ENCODE measurements at places on chromosomes 1 and 21.

DNA sequence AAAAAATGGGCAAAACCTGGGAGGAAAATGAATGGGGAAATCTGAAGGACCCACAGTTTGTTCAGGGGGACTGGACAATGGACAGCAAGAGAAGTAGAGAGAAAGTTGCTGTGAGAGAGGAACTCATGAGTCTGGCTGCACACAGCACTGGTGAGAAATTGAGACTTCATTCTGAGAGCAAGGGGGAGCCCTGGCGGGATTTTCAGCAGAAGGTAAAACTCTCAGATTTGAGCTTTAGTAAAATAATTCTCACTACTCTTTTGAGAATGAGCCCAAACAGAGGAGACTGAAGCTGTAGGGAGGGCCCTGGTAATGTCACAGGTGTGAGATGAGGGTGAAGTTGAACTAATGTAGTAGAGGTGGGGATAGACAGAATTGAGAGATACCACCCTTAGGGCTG lies 438.6 kb downstream of the OMA1 start:
- DNase-seq: no peak

DNA sequence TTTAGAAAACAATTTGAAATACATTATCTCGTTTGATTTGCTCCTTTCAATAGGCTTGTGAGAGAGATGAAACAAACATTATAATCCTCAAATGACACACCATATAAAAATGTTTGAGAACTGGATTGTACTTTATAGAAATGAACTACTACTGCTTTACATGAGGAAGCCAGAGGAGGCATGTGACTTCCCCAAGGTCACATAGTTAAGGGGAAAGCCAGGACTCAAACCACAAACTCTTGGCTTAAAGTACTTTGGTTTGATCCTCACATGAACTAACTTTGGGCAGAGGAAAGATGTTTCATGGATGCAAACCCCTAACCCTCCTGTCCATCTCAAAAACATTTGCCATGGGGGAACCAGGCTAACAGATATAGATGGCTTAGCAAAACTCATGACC lies 4.7 kb downstream of the ARHGEF11 start:
- no peak for DNase-seq

DNA sequence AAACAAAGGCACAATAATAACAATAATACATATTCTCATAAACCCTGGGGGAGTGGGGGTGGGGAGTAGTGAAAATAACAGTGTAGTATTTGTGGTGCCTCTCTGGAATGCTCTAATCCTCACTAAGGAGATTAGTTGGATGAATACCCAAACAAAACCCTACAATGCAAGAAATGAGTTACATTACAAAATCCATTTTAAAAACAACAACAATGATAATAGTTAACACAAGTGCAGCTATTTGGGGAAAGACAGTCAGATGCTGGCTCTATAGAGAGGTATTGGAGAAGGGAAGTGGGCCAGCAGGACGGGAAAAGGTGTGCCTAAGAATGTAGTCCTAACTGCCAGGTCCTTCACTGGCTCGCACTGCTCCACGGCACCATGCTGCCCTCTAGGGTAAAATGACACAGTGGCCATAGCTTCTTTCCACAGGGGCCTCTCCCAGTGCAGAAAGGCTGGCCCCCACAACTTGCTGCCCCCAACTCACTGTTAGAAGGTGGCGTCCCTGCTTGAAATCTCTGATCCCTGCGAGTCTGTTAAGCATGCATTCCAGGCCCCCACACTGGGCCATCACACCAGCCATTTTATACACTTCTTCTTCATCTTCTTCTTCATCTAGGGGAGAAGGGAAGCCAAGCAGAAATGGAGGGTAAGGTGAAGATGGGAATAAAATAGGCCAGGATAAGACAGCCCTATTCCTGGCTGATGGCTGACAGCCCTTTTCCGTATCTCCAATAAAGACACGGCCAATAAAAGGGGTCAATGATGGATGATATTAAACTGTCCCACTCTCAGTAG lies 113.8 kb downstream of the UBR4 start:
- DNase-seq: peak; percentile 44

DNA sequence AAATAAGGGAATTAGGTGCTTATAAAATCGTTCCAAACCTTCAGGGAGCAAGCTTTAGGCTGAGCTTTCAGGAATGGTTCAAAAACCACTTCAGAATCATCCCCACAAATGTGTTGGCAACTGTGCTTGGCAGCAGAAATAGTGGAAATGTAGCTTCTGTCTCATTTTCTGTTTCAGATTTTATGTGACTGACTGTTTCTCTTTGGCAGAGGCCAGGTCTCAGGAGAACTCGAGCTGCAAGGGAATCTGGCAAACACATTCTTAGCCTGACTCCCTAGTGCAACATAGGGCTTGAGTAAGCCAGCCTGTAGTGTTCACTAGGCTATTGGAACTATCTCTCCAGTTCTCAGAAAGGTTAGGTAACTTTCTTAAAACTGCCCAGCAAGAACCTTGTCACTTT lies 128.6 kb downstream of the PLA2G4A start:
- DNase-seq: no peak

DNA sequence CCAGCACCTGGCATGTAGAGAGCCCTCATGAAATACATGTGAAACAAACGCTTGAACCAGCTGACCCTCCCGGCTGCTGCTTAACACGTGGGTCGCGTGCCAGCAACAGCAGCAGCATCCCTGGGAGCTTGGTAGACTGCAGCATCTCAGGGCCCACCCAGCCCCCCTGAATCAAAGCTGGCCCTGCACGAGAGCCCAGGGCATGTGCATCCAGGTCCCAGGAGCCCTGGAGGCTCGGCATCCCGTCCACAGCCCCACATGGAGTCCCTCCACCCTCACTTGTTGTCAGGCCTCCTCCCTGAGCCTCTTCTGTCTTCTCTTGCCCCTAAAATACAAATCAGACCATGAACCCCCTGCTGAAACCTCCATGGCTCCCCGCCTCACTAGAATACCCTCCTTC lies 123.1 kb downstream of the MATN1 start:
- no peak for DNase-seq

DNA sequence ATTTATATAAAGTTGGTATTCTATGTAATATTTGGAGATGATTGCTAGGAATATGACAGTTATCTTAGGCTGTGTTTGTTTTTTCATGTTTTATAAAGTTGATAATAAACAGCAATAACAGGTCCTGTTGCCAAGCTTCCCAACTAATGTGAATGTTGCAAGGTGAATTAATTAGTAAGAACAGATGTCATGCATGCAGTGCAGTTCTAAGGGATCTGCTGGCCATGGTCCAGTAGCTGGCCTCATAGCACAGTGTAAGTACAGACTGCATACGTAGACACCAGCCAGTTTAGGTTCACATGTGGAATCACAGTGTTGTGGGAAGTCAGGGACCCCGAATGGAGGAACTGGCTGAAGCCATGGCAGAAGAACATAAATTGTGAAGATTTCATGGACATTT lies 478.2 kb downstream of the NEGR1 start:
- no peak for DNase-seq

GRCh38 chr1:68142036-68142435 lies 90.3 kb downstream of the WLS start:
- DNase-seq: no peak

DNA sequence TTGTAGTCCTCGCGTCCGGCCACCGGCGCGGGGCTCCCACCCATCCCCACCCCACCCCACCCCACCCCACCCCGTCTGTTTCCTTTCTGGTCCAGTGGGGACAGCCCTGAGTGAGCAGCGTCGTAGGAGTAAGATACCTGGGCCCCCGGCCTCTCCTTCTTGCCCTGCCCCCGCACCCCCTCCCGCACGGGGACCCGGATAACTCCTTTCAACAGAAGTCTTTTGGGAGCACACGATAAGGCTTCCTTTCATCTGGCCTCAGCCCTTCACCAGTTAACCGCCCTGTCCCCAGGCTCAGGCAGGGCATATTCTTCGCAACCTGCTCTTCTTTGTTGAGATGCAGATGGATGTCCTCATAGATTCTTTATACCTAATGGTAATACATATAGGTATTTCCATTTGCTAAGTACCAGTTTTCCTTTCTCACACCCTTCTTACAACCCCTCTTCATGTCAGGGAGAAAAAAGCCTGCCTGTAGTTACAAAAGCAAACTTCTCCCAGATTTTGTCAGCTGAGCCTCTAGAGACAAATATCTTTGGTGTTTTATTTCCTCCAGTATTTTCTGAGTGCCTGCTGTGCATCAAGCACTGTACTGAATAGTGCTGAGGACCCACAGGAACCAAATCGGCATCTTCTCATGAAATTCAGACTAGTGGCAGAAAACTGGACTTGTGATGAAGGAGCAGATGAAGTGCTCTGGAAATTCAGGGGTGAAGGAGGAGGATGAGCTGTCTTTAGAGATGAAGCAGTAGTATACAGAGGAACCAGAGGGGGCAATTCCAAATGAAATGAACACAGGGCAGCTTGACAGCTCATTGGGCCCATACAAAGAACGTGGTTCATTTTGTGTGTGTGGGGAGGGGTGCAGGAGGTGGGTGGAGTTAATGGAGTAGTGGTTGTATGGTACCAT lies 33.6 kb downstream of the SLC2A1 start:
- no peak for DNase-seq

DNA sequence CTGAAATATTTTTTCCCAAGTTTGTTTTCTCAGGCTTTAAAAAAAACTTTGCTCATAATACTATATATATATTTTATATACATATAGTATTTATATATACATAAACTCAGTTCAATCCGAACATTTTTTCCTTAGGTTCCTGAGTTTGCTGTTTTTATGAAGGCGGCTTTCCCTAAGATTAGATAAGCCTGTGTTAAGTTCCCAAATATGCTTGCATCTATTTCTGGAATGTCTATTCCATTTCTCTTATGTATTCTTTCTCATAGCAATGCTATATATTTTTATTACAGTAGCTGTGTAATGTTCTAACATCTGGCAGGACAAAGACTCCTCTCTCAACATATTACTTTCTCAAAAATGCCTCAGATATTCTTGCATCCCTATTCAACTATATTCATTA lies 45.9 kb downstream of the ADSS2 start:
- DNase-seq: no peak

DNA sequence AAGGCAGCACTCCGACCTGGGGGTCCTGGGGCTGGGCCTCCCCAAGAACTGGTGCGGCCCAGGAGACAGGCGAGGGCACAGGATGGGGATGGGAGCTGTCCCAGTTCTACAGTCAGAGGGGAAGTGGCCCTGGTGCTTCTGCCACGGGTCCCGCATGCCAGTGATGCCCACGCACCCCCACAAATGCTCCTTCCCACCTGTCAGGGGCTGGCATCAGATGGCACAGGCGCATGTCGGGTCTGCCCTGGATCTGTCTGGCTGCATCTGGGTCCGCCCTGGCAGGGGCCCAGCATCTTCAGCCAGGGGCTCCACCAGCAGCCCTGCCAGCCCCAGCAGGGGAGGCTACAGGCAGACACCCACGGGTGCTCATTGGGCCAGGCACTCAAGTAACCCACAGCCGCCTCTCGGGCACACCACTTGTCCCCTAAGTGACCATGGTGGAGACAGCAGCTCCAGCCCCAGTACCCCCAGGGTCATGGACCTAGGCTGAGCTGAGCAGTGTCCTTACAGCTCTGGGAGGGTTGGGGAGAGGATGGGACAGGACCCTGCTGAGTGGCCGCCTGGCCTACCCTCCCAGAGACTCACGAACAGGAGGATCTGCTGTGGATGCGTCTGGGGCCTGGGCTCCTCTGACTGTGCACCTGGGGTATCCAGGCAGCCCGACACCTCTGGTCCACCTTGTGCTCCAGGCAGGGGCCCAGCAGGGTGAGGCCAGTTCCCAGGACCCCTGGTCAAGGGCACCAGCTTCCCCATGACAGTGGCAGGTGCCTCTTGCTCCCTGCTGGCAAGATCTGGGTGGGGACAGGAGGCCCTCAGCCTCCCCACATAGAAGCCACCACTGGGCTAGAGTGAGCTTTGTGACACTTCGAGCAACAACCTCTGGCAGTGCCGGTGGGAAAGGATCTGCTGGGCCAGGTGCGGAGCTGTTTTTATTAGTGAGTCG lies 5.4 kb downstream of the SMIM1 start:
- no peak for DNase-seq

GRCh38 chr1:14137411-14138134 lies 437.6 kb downstream of the PRDM2 start:
- DNase-seq: no peak

DNA sequence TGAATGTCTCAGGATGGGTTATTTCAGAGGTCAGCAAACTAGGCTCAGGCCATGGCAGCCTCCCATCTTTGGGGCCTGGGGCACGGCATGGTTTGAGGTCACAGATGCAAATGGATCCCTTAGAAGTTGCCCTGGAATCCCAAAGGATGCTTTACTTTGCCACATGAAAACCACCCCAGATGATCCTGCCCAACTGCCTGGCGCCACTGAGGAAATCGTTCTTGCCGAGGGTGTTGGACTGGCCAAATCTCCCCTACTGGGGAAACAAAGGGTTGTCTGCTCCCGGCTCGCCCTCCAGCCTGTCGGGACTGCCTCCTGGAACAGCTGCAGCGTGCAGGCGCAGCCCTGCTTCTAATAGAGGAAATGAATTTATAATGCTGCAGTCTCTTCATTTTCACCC lies 173.0 kb upstream of the LMO4 start:
- no peak for DNase-seq

DNA sequence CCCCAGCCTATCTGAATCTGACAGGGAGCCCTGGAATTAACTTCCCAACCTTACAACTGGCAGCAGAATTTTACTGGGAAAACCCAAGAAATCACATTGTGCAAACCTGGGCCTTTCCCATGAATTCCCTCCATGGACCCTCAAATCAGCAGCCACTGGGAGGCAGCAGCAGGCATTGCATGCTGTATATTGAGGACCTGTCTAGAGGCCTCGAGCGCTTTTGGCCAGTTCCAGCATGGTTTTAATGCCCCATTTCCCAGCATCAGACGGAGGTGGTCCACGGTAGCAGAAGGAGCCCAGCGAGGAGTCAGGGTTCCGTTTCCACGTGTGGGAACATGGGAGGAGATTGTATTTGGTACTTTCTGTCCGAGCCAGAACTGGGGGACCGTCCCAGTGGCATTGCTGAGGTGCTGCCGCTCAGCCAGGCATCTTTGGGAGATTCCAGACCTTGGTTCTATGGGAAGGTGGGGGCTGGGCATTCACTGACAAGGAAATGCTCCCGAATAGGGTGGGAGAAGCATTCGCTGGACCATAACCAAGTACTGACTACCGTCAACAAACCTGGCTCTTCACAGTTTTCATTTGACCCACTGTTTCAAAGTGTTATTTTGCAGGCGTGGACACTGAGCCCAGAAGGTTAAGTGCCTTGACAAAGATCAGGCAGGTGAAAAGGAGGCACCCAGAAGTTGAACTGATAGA lies 15.9 kb downstream of the BMP8A start:
- DNase-seq: no peak

GRCh38 chr1:101259744-101260148 lies 22.9 kb downstream of the S1PR1 start:
- no peak for DNase-seq

- DNase-seq: no peak
Measured at GRCh38 chr1:96843601-96844000, 122.0 kb downstream of the PTBP2 start.

DNA sequence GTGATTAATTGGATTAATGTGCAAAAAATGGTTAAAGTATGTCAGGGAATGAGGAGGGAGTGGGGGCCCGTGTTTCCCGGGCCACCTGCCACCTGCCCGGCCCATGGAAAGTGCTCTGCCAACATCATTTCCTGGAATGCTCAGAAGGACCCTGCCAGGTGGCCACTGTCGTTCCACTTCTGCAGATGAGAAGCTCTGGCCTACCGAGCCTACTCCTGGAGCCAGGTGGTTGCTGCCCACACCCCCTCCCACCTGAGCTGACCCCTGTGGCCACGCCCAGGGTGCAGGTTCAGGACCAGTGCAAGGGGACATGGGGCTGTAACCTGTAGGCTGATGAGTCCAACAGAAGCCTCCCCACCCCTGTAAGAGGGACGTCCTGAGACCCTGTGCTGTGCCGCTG lies 99.7 kb downstream of the PRDM16 start:
- no peak for DNase-seq

GRCh38 chr1:7491818-7492173 lies 279.3 kb upstream of the VAMP3 start:
- no peak for DNase-seq

Data from right cardiac atrium (tissue), 5 donors.